GM20000 (cell line): ENCODE measurements at places on chromosomes 7 and 10.
A peak's percentile ranks its signal among the peaks of the same experiment; 100 is the strongest.

GRCh38 chr10:16765509-16766375, 51.5 kb downstream of the RSU1 start:
- no peak for DNase-seq

DNA sequence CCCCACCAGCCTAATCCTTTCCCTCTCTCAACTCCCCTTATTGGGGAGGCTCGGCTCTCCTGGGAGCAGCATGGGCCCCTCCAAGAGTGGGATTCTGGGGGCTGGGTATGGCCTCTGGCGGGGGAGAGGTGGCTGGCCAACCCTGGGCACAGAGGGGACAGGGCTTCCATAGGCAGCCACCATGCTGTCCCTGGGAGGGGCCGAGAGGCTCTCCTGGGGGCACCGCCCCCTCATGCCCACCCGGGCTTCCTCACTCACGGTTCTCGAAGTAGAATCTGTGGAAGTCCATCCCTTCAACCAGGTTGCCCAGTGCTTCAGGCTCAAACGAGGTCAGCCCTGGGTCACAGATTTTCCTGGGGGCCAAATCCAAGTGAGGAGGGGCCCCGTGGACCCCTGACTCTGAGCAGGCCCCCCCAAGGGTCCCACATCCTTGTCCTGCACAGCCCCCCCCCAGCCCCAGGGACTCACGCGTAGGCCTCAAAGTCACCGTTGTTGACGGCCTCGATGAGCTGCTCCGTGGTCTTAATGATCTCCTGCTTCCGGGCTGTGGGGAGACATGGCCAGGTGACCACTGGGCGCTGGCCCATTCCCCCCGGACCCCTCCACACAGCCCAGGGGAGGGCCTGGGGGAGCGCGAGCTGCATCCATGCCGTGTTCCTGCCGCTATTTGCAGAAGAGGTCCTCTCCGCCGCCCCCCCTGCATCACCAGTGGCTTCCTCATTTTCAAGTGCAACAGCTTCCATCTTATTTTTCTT, 19.8 kb downstream of the YKT6 start:
- no peak for DNase-seq

GRCh38 chr7:150363370-150363769, 5.3 kb upstream of the REPIN1 start:
- DNase-seq, result no peak

GRCh38 chr7:148746135-148746534, 47.4 kb downstream of the CUL1 start:
- no peak for DNase-seq

GRCh38 chr7:39656415-39656814, 33.0 kb downstream of the RALA start:
- DNase-seq, result no peak

DNA sequence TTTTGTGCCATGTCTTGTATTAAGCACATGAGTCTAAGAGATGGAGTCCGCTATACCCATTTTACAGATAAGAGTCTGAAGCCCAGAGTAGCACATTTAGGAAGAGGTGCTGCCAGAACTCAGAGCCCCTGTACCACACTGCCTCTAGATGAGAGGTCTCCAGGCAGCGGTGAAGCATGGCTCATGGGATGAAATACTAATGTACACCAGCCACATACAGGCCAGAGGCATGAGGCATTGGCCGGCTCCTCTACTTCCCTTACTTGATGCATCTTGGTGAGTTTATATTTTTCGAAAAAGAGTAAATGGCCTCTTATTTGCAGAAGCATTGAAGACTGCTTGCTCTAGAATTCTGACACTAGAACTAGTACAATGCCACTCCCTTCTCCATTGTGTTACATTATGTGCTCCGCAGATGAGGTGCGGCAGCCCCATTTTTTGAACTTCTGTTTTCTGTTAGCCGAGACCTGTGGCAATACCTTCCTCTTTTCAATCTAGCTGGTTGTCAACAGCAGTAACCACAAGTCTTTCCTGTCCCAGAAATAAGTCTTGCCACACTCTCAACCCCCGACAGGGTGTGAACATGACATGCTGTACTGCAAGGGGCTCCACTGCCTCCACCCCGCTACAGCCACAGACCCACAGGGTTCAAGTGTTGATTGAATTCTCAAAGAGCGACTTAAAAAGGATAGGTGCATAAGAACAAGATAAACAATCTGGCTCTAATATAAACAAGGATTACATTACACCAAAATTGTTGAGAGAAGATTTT, 145.3 kb downstream of the CELF2 start:
- DNase-seq, result peak; percentile 78

- DNase-seq, result no peak
Observed at GRCh38 chr7:80181411-80181810, 46.8 kb downstream of the GNAI1 start.

DNA sequence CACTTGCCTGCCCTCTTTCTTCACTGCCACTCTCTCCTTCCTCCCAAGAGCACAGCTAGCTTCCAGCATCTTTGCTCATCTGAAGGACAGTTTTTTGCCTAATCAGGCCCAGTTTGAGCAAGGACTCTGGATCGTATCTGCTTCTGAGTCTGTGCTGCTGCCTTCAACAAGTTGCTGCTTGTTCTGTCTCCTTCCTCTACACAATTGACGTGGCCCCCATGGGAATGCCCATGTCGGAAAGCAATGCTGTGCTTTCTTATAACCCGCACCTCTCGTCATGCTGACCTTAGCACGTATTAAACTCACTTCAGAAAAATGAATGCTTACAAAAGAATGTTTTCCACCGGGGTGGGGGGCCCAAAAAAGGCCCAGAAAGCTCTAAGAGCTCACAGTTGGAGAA, 324.7 kb upstream of the C7orf33 start:
- no peak for DNase-seq

DNA sequence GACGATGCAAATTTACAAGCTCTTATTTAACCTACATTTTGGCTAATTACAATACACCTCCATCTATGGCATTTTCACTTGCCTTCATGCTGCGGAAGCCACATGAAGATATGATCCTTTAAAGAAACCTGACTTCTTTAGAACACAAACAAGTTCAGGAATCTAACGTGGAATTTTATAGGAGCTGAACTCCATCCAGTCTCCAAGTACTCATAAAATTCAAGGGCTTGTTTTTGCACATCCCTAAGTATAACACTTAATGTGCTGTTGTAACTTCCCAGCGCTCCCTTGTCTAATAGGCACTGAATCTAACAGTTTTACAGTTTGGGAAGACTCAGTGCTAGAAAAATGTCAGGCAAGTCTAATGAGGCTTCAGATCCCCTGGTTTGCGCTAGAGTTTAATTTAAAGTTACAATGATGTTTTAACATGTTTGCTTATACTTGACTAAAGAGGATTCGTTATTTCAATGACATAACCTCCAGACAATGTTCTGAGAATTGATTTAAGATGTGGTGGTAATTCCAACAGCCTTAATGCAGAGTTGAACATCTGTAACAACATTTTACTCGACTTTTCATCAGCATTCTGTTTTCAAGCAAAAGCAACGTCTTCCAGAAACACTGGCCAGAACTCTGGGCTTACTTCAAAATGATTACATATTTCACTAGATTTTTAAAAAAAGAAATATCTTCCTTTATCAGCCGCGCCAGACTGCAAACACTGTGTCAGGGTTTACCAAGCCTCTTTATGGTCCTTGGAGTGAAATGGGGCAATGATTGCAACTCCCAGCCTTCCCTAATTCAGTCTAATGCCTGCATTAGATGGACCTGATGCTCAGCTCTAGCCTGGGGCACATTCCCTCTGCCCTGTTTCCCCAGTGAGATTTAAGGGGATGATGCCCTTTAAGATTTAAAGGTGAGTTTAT, 664.3 kb downstream of the KCNMA1 start:
- no peak for DNase-seq

- DNase-seq, result no peak
Observed at GRCh38 chr7:4631380-4632179, 50.5 kb upstream of the FOXK1 start.

GRCh38 chr10:108653531-108653930, 1269.8 kb downstream of the XPNPEP1 start:
- no peak for DNase-seq

DNA sequence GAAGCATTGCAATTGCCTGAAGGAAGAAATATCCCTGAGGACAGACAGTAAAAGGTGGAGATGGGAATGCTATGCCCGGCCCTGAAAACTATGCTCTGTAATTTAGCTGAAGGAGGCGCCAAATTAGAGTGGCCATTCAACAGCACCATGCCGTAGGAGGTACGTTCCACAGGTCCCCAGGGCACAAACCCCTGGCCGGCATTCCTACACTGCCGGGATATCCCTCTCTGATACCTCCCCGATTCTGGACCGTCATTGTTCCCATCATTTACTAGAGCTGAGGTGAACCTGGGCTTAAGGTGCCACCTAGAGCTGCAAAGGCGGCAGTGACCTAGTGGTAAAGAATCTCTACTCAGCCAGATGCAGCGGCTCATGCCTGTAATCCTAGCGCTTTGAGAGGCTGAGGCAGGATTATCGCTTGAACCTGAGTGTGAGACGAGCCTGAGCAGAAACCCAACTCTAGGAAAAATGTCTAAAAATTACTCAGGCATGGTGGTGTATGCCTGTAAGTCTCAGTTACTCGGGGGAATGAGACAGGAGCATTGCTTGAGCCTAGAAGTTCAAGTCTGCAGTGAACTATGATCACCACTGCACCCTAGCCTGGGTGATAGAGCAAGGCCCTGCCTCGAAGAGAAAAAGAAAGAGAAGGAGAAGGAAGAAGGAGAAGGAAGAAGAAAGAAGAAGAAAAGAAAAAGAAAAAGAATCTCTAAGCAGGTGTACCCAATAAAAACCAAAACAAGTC, 53.0 kb upstream of the TNKS2 start:
- no peak for DNase-seq

DNA sequence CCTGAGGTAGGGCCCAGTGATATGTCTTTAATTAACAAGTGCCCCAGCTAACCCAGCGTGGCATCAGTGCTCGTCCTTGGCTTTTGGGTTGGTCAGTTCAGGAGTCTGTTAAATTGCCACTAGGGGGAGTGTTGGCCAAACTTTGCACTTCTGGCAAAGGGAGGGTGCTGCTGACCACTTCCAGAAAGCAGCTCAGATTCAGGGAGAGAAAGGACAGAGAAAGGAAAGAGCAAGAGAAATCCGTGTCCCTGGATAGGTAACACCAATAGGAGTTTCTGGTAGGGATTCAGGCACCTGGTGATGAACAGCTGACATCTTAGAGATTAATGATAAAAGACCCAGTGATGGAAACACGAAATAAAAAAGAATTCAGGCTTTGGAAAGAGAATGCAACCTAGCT, 243.1 kb upstream of the AOAH start:
- peak; percentile 40 for DNase-seq

DNA sequence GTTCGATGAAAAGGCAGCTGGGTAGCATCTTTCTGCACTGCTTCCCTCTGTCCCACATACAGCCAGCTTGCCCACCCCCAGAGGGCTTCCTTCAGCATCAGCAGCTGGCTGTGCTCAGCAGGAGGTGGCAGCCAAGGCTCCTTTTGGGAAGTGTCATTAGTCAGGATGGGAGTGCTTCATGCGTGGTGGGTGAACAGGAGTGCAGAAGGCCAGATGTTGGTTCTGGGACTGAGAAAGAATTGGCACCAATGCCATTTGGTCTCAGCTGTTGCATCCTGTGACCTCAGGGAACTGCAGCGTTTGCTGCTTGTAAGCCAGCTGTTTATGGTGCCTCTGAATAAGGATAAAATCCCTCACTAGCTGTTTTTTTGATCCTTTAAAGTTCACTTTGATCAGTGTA, 131.1 kb upstream of the SORCS3 start:
- DNase-seq, result no peak
